EH (cell line): ENCODE measurements at places on chromosomes 5 and 9.

DNA sequence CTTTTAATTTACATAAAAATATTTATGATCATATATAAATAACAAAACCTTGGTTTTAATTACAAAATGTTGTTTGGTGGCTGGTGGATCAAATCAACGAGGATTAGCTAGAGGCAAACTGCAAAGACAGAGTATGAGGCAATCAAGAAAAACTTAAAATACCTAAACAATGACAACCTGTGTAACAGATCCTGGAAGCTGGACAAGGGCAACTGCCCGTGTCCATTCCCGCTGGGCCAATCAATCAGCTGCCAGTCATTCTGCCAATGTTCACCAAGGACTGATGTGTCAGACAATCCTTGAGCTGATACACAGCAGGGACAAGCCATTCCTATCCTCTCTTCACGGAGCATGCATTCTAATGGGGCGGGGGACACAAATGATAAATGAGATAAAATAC lies 3.2 kb upstream of the TENT4A start:
- DNase-seq, result no peak

DNA sequence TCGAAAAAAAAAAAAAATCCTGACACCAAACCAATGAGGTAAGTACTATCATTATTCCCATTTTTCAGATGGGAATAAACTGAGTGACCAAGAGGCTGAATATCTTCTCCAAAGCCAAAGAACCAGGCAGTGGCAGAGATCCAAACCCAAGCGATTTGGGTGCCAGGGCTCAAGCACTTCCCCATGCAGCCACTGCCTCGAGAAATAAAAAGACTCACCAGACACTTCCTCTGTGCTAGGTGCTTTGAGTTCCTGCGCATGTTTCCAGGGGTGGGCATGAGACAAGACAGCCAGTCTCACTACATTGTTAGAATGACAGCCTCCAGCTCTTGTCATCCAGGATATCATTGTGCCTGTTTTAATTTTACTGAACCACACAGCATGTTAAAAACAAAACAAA lies 2.3 kb upstream of the RPL26L1 start:
- DNase-seq, result peak; percentile 44

DNA sequence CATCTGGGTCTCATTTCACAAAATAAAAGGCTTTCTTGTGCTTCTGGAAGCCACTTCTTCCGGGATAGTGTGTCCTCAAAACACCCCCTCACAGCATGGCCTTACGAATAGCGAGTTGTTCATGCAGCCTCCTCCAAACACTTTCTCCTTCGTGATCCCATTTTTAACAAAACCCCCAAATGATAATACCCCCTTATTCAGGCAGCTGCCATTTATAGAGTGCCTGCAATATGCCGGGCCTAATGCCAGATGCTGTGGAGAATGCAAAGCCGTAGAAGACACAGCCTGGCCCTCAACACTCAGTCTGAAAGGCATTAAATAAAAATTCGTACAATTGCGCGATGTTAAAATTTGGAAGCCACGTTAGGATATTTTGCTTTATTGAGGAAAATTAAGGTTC lies 66.4 kb upstream of the SLC44A1 start:
- no peak for DNase-seq

GRCh38 chr5:10856683-10857337 lies 95.8 kb upstream of the DAP start:
- DNase-seq, result peak; percentile 84

DNA sequence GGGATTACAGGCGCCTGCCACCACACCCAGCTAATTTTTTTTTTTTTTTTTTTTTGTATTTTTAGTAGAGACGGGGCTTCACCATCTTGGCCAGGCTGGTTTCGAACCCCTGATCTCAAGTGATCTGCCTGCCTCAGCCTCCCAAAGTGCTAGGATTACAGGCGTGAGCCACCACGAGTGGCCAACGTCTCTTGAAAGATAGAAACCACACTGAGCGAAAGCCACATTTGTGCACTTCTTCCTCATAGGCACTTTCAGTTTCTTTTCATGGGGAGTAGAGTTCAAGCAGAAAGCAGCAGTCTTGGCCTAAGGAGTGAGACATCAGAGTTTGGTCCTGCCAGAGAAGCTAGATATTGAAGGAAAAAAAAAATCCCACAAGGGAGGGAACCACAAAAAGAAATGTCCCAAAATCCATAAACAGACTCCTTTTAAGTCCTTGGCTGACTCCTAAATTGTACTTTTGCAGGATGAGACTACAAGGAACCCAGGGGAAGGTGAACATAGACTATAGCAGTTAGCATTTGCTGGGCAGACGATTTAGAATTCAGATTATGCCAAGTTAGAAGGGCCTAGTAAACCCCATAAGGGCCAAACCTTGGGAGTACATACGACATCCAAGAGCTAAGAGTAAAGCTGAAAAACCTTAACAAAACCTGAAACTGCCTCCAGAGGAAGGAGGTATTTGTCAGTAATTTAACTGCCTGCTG lies 43.9 kb upstream of the GLIPR2 start:
- no peak for DNase-seq

DNA sequence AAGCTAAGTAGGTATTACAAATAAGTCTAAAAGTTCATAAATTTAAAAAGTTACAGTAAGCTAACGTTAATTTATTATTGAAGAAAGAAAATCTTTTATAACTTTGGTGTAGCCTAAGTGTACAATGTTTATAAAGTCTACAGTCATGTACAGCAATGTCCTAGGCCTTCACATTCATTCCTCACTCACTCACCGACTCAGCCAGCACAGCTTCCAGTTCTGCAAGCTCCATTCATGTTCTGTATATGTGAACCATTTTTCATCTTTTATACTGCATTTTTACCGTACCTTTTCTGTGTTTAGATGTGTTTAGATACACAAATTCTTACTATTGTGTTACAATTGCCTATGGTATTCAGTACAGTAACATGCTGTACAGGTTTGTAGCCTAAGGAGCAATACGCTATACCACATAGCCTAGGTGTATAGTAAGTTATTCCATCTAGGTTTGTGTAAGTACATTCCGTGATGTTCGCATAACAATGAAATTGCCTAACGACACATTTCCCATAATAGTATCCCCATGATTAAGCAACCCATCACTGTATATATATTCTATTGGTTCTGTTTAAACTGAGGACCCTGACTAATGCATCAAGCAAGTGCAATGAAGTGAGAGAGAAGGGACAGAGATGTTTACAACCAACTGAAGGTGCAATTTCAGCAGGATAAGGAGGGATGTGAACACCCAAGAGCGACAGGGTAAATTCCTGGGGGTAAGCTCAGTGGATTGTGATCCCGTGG lies 88.9 kb upstream of the TRIO start:
- DNase-seq, result no peak

- no peak for DNase-seq
Measured at GRCh38 chr5:170693701-170694100, 89.8 kb upstream of the GABRP start.

DNA sequence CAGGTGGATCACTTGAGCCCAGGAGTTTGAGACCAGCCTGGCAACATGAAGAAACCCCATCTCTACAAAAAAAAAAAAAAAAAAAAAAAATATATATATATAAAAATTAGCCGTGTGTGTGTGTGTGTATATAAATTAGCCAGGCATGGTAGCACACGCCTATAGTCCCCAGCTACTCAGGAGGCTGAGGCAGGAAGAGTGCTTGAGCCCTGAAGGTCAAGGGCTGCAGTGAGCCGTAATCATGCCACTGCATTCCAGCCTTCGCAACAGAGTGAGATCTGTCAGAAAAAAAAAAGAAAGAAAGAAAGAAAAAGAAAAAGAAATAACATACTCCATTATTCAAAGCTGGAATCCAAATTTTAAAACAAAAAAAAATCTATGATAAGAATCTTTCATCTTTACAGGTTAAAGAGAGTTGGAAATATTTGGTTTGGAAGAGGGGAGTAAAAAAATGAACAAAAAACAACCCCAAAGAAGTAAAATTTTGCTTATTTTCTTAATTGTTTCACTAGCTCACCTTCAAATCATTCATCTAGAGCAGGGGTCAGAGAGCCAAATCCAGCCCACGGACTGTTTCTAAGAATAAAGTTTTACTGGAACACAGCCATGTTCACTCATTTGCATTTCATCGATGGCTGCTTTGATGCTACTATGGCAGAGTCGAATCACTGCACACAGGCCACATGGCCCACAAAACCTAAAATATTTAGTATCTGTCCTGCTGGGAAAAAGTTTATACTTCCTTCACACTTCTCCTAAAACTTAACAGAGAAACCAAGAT lies 109.9 kb downstream of the DROSHA start:
- no peak for DNase-seq

- peak; percentile 57 for DNase-seq
Measured at GRCh38 chr9:20512636-20513035, 109.7 kb downstream of the MLLT3 start.
